ENCODE measurements at places on chromosomes 3 and 15.

GRCh38 chr3:14784087-14784681 is 34.6 kb upstream of the FGD5 start:
- DNase-seq = no peak

- DNase-seq = no peak
These were observed 87.5 kb upstream of the PRR20G start for GRCh38 chr3:127375151-127375930.

DNA sequence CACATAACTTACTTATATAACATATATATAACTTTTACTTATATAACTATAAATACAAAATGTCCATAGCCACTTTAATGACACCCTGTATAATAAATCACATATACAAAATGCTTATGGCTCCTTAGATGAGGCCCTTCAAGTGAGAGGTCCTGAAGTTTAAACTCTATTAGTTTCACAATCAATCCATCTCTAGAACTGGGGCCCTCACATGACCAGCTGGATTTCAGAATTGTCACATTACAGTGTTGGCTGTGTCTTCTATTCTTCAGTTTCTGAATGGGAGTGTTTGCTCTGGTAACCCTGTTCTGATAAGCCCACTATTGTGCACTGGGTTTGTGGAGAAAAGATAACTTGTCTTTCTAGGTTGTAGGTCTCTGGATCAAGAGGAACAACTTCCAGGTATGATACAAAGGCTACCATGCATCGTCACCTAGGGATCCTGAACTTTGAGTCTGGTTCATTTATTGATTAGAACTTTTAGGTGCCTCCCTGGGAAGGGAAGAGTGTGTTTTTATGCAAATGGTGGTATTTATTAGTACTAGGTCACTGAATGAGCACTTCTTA is 107.9 kb downstream of the DNAH12 start:
- DNase-seq = no peak

DNA sequence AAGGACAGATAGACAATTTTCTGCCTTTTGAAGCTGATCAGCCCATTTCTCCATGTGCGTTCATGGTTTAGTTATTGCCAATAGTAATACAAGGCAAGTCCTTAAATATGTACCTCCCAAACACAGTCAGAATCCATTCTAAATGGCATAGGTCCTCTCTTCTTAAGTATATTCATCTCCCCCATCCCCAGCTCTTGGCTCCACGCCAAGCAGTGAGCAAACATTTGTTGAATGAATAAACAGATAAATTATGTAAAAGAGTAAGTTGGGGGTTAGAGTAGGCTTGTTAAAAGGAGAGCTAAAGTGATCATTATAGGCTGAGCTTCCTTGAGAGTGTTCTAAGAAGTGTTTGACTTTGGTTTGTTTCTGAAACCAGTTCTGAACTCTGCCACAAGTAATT is 241.3 kb downstream of the ITPR1 start:
- DNase-seq = no peak

DNA sequence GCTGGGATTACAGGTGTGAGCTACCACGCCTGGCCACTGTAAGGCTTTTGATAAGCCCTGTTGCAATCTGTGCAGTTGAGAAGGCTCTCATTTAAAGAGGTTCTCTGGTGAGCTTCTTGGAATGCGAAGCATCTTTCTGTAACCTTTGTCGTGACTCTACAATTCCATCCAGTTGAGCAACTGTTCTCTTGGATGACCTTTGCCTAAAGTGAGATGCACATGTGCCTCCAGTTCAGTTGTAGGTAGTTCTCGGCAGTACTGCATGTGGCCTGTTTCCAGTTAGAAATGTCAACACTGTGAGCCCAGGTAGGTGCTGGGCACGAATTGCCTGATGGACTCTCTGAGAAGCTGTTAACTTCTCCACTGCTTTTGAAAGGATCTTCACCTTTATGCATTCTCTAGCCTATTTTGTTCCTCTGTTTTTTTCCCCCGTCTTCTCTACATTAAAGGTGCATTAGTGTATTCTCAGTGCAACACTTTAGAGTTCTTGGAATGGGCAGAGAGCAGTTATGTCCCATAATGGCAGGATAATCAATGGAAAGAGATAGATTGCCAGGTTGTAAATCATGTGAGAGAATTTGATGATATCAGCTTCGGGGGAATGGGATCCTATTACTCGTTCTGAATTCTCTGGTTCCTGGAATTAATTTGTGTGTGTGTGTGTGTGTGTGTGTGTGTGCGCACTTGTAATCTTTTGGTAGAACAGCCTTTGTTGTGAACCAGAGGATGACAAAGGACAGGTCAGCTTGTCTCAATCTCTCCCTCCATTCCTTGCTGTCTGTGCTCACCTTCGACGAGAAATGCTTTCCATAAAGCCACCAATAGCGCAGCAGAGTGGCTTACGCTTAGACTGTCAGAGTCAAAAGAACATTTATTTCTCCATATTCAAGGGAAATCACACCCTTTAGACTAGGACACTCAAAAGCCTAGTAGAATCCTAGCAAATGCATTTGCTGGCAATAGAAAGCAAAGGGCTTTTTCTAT is 51.1 kb downstream of the PTPRG start:
- DNase-seq = no peak

GRCh38 chr3:11019116-11019819 is 26.7 kb downstream of the SLC6A1 start:
- no peak for DNase-seq

- DNase-seq = no peak
These were observed 190.5 kb upstream of the NECTIN3 start for GRCh38 chr3:110881069-110881468.

GRCh38 chr3:43212914-43213611 is 73.3 kb upstream of the SNRK start:
- no peak for DNase-seq

DNA sequence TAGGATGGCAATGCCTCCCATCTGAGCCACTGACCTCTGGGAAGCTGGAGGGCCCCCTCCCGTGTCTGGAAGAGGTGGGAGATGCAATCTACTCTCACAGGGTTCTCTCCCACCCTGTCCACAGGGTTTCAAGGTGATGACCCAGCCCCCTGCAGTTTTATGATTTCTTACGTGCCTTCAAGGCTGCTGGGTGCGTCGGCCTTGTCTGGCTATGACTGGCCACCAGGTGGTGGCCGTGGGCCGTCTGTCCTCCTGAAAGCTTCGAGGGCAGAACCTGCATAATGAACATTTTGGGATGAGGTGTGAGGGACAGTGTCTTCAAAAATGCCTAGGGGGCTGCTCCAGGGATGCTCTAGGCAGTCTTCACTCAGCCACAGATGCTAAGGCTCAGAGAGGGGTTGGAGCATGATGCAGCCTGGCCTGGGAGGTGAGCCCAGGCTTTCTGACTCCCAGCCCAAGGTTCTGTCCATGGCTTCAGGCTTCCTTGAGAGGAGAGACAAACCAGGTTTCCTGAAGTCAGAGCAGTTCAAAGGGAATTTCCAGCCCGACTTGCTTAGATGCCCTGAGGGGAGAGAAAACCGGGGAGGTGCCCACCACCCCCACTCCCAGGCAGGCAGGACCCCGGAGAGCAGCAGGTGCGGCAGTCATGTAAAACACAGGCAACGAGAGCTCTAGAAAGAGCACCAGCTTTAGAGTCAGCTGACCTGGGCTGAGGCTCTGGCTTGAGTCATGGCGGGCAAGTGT is 18.7 kb downstream of the ISG20 start:
- no peak for DNase-seq

DNA sequence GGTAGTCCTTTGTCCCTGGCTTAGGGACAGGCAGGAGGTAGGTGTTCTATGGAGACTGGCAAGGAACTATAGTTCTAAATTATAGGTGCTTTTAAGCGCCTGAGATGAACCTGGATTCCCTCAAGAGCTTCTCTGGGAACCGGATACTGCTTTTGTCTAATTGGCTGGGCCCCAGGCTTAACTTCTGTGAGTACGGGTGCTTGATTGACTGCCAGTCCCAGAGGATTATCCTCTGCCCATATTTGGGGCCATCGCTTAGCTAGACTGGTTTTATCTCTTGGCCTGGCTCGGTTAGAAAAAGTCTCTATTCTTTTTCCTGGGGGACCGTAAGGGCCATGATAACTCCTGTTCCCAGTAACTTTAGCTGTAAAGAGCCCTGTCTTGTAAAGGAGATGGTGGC is 339.1 kb downstream of the KCNH8 start:
- DNase-seq = no peak

DNA sequence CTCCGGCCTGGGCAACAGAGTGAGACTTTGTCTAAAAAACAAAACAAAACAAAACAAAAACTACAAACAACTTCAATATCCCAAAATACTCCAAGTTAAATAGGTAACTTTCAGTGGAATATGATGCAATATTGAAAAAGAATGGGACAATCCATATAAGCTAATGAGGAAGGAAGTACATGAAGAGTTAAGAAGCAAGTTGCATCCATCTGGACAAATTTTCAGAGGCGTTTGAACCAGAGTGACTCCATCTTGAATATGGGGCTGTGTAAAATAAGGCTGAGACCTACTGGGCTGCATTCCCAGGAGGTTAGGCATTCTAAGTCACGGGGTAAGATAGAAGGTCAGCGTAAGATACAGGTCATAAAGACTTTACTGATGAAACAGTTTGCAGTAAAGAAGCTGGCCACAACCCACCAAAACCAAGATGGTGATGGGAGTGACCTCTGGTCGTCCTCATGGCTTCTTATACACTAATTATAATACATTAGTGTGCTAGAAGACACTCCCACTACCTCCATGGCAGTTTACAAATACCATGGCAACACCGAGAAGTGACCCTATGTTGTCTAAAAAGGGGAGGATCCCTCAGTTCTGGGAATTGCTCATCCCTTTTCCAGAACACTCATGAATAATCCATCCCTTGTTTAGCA is 58.1 kb upstream of the LCTL start:
- DNase-seq = no peak
